ENCODE measurements at places on chromosomes 6 and 20.

GRCh38 chr20:13458860-13459451, 179.8 kb downstream of the TASP1 start:
- no peak for DNase-seq

DNA sequence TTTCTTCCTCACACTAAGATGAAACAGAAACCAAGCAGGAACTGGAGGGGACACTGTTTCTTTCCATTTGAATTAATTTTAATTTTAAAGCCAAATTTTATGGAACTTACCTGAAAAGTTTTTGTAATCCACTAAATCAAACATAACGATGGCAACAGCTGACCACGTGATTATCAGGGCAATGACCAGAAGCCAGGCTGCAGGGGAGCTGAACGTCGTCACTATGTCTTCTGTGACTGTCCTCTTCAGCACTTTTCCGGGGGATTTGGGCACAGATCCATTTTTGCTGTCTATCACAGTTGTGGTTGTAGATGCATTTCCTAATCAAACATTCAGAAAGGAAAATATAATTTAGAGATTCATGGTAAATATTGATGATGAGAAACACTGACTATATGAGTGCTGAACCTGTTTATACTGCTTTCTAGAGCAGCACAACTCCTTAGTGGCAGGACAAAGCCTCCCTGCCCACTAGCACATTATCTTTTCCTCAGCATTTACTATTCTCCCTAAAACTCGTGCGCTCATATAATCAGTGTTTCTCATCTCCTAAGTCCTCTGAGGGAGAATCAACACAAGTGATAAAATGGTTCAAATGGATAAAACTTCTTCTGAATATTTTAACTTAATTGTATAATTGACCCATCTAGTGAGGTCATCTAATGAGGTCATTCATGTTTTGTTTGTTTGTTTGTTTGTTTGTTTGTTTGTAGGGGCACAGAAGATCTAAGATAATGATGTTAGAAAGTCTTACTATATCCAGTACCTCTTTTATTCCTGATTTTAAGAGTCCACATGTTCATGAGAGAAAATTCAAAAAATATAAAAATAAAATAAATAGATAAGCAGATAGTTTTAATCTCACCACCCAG, 65.7 kb downstream of the TRDN start:
- DNase-seq, result no peak

GRCh38 chr6:134314006-134314821, 3.7 kb downstream of the SGK1 start:
- no peak for DNase-seq

DNA sequence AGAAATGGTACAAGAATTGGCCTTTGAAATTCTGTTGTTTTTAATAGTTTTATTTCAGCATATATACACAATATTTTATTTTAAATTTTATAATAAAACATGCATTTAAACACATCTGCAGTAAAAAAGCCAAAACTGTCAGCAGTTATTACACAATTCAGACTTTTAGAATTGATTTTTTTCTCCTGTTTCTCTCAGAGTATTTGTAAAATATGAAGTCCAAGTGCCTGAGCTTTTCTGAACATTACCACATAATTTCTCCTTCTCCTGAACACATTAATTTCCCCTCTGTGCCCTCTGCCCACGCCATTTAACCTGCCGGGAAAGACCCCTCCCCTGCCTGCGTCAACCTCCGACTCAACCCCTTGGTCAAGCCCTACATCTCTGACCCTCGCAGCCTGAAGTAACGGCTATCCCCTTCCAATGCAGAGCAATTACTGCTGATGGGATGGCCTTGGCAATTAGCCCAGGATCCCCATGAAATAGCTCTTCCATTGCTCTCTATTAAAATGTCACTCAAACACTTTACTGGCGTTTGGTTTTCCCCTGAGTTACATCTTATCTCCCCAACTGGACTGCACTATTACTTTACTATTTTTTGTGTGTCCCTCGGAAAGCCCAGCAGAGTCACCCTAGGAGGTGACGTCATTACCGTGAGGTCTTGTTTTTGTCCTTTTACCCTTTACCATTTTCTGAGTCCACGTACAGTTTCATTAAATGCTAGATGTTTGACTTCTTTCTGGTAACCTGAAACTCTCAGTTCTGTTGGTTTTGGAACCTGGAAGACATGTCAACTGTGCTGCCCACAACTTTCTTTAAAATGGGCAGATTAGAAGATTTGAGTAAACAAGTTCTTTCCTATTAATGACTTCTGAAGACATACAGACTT, 146.7 kb upstream of the TAB2 start:
- no peak for DNase-seq

DNA sequence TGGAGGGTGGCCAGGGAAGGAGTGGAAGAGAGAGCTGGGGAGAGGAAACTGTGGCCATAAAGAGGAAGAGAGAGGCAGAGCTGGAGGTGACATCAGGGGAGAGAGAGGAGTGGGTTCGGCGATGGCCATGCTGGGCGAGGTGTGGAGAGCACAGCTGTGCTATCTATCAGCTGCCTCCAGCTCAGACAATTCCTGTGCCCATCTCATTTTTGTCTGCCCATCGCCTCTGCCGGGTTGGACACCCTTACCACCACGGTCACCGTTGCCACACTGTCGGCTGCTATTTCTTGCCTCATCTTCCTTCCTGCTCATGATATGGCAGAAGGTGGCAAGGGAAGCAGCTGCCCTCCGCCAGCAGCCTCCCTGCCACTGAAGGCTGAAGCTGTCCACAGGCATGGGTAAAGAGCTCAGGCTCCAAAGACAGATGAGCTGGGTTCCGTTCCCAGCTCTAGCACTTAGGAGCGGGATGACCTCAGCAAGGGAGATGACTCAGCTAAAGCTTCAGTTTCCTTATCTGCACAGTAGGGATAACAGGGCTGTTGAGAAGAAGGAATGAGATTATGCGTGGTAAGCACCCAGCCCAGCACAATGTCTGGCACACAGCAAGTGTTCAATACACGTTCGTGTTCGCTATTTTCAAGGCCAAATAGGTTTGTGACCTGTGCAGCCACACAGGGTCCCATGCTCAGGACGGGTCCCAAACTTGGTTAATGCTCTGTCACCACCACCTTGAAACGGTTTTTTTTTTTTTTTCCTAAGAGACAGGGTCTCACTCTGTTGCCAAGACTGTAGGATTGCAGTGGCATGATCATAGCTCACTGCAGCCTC, 21.9 kb upstream of the TAF8 start:
- DNase-seq, result no peak

DNA sequence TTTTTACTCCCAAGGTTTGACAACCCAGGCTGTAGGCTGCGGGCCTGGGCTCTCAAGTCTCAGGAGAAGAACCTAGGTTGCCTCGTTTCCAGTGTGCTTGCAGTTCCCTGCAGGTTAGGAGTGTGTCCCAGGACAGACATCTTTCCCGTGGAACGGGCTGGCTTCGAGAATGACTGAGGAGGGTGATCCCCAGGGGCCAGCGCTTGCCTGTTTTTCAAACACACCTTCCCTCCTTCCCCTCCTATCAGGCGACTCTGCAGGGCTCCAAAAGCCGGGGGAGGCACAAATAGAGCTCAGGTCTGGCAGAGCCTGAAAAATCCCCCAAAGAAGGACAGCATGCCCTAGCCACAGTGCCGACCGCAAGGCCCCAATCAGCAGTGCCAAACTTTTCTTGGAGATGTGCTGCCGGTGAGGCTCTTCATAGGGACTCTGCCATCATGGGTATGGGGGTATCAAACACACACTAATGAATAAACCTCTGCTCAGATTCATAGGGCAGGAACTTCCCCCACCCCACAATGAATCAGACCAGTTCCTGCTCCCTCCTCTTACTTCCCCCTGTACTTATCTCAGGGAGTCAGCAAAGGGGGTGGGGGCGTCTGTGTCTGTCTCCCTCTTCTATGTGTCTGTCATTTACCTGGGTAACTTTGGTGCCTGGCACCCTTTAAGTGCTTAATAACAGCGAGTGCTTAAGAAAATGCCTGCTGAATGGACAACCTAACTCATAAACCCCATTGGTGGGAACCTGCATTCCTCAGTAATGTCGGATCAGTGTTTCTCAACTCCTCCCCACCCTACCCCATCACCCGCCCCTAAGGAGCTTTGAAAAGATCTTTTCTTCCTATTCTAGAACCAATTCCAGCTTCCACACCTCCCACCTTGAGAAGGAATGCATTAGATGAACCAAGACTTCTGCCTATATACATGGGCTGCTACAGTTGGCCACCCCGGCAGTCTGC, 1.6 kb downstream of the KCNG1 start:
- DNase-seq, result no peak

- DNase-seq, result no peak
Observed at GRCh38 chr6:112356994-112357393, 9.9 kb downstream of the RFPL4B start.

DNA sequence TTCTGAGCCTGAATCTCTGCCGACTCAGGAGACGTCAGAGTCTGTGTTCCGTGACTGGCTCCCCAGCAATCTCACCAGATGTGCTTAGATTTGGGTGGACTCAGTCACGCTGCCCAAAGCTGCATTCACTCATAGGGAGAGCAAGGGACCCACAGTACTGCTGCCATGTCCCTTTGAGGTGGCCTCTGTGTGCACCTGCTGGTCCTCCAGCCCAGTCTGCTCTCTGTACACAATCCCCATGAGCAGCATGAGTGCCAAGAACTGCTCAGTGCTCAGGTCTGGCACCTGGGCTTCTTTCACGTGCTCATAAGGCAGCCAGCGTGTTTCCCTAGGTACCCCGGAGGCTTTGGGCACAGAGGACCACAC, 44.2 kb upstream of the TIAM2 start:
- no peak for DNase-seq

DNA sequence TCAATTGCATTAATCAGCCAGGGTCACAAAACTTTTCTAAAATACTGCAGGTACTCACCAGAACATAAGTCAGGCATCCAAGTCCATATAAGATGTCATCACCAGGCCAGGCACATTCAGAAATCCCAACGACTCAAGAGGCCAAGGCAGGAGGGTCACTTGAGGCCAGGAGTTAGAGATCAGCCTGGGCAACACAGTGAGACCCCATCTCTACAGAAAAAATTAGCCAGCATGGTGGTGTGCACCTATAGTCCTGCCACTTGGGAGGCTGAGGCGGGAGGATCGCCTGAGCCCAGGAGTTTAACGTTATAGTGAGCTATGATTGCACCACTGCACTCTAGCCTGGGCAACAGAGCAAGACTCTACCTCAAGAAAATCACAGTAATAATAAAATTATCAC, 278.4 kb upstream of the PLN start:
- DNase-seq, result no peak

DNA sequence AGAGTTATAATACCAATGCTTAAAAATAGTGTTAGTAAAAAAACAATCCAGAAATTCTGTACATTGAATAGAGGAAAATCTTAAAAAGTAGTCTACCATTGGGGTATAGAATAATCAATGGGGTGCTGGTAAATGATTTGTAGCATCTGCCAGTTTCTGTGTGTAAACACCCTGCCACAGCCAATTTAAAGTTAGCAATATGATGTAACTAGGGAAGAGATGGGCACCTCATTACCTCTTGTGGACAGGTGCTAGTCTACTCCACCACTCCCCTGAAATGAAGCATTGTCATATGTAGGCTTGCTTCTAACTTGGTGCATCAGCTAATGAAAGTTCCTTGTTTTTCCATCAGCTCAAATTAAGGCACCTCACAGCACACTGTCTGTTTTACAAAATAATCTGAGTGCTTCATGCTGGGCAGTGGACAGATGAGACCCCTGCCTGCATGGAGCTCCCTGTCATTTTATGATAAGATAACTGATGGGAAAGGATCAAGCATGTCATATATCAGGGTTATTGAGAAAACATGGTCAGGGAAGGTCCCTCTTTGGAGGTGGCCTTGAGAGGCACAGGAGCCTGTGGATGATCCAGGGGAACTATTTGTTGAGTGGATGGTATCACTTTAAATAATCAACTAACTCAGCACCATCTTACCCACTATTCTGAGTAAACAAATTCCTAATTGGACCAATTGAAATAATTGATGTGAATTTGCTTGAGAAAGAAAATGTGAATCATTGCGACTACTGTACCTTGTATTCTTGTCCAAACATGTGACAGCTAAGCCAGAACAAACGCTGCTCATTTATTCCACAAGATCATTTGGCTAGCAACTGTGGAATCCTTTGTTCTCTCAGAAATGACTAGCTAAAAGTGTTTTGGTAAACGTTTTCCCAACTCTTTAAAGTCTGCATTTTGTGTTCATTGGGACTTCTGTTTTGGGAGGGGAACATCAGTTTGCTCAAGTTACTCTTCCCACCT, 45.9 kb upstream of the CSE1L start:
- DNase-seq, result no peak

DNA sequence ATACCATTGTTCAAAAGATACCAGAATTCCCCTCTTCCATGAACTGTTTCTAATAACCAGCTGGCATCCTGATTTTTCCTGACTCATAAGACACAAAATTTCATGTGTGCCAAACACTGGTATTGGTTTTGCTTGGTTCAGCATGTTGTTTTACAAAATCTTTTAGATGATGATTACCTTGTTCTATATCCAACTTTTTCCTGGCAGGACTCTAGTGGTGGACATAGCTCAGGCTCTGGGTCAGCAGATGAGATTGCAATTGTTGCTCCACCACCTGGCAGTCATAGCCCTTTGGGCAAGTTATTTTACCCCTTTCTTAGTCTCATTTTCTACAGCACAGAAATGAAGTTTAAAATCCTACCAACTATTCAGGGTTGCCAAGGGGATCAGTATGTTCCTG, 6.2 kb downstream of the TRIM38 start:
- no peak for DNase-seq

GRCh38 chr6:160685762-160686450, 16.1 kb upstream of the PLG start:
- DNase-seq, result no peak

DNA sequence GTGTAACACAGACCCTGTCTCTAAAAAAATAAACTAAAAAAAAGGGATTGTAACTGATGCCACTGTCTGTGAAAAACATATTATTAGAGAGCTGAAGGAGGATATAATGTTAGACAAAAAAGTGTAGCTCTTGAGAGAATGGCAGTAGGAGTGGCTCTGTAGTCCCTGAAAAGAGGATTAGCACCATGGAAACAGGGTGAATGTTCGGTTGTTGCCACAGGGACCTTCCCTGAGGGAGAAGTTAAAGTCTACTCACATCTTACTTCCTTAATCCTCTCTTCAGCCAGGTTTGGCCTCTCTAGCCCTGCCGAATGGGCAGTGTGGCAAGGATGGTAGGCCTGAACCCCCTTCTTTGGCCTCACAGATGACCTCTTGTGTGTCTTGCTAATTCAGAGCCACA, 12.1 kb downstream of the SCAND1 start:
- DNase-seq, result no peak

DNA sequence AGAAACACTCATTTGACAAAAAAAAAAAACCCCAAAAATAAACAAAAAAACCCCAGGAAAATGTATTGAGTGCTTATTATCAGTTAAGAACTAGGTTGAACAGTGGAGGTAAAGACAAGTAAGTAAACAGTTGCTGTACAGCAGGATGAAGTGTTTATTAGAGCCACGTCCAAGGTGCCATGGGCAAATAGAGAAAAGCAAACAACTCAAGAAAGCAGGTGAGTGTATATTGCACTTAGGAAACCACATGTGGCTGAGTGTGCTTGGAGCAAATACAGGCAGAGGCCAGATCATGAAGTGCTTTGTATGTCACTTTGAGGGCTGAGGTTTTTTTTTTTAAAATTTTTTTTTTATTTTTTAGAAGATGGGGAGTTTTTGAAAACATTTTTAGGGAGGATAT, 98.3 kb downstream of the MACROD2 start:
- DNase-seq, result no peak
